Stimulated activated CD4-positive, alpha-beta T cell treated with anti-CD3 and anti-CD28 coated beads, Interleukin-1b, Interleukin-23, amount 100 ng/mL, for 1 hour (primary cell): ENCODE measurements at places on chromosomes 2 and 18.

DNA sequence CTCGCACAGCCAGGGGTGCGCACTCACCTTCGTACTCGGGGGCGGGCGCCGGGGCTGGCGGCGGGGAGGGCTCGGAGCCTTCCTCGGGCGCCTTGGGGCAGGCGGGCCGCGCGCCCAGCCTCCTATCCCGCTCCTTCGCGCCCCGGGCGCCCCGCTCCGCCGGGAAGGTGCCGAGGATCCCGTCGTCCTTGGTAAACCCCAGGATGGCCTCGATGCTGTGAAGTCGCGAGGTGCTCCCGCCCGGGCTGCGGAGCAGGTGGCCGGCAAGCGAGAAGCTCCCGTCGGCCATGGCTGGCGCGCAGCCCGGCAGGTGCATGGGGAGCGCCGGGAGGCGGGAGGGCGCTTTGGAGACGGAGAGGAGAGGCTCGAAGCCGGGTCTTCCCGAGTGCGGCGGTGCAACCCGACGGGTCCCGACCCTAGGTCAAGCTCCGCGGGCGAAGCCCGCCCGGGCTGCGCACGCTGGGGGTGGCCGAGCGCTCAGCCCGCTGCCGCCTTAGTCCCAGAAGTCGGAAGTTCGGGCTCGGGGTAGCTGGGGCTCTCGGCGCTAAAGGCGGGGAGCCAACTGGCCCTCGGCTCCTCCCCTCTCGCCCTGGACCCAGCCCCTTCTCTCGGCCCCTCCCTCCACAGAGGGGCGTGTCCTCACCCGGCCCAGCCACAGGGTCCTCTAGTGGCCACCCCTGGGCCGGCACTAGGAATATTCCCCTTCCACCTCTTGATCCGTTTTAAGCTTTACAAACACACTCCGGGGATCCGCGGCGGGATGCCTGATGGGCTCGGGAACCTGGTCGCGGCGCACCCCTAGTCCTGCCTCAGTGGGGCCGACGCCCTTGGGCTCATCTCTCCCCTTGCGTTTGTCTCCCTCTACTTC is at the start of gene RAX:
Gene RAX, minus strand, starts transcription at position 564 of the 868 bp plus-strand sequence. Its CDS starts 248 bp downstream, at position 316.
- DNase-seq = no peak

DNA sequence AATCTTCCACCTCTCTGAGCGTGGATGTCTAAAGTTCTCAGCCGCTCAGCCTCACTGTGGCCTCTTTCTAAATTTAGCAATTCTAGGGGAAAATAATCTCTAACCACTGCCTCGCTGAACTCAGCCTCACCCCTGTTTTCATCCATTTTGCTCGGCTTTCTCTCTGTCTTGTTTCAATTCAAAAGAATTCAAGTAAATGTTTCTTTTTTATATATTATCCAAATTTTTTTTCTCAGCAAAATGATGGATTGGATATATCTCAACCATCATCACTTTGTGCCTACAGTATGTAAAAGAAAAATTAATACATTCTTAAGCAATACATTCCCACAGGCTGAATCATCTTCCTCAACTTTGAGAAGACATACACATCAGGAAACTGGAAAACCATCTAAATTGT is 24.0 kb upstream of the GALNT5 start:
- no peak for DNase-seq

DNA sequence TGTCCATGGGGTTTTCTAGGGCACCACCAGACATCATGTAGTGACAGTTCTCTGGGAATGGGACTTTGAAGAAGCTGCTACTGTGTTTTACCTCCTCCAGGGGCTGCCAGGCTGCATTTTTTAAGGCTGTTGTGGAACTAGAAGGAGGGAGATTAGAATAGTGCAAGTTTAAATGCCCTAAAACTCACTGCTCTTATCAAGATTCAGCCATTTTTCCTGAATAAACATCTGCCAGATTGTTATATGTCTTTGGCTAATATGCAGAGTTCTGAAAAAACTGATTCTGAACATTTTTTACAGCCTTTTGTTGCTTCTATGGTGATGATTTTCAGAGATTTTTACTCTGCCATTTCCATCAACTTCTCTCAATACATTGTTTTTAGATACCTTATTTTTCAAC is 8.6 kb upstream of the EPB41L5 start:
- no peak for DNase-seq

GRCh38 chr2:38665854-38666555 is at the start of gene GALM:
TSS of gene GALM (plus strand) at chr2:38666114. CDS start at chr2:38666162, 48 bp downstream.
- DNase-seq = no peak

DNA sequence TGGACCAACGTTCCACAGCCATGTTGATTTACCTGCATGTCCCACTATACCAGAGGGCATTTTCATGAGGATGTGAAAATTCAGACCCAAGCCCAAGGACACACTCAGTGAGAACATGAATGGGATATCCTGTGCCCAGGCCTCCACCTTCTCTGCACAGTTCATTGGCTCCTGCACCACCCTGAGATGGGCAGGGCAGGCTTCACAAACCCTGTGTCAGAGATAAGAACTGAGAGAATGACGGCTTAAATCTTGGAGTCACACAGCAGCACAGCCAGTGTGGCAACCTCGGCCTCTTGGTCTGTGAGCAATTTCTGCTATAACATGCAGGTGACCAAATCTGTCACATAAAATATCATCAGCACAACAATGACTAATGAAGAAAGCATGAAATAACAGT is 71.9 kb downstream of the UXS1 start:
- DNase-seq = no peak

DNA sequence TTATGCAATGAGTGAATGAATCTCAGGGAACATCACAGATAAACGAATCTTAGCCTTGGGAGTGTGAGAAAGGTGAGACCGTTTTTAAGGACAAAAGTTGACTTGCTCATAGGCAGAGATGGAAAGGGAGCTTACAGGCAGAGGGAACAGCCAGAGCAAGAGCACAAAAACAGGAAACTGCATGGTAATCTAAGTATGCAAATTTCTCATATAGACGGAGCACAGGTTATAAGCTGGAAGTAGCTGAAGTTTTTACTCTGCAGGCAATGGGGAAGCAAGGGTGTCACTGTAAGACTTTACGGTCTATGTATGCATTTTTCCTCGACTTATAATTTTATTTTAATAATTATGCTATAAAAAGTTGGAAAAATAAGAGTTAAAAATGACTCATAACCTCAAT is 44.8 kb upstream of the STRN start:
- DNase-seq = no peak

DNA sequence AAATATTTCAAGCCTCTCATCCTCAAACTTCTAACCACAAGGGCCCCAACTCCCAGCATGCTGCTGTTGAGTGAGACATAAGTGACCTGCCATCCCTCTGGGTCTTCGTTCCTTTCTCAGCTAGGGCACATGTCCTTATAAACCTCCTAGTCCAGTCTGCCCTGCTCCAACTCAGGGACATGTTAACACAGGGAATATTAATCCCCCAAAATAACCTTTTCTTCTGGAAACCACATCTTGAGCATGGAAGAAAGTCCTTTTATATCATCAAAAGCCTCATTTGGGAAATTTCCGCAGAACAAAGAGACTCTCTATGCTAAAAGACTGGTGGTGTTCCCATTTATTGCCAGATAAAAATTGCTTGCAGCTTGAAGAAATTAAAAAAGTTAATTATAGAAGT is 14.4 kb downstream of the TNP1 start:
- DNase-seq = no peak

- DNase-seq = no peak
These were observed 821.2 kb upstream of the ID2 start for GRCh38 chr2:7860693-7861092.

DNA sequence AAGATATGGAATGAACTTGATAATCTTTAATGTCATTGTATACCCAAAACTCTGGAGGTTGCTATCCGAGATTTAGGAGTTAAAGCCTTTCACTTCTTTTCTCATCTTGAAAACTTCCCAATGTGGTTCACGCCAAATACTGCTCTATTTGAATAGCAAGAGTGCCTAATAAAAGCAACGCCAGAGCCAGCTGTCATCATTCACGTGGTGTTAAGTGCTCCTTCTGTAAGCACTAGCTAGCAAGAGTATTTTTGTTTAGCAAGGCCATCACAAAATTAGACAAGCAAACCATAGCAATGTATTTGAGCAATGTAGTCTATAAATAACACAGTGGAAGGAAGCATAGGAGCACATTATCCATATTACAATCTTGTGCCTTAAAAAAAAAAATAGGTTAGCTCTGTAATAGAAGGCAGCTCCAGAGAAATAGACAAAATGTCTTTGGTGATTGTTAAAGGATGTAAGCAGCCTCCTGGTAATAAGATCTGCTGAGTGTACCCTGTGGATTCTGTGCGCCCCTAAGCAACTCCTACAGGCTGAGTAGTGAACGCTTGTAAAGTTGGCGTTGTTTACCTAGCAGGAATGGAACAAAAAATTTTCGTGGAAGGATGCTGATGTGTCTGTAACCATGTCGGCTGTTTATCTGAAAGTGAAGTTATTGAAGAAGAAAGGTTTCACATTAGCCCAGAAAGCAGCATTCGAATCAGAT is 518.0 kb downstream of the CNTNAP5 start:
- no peak for DNase-seq

DNA sequence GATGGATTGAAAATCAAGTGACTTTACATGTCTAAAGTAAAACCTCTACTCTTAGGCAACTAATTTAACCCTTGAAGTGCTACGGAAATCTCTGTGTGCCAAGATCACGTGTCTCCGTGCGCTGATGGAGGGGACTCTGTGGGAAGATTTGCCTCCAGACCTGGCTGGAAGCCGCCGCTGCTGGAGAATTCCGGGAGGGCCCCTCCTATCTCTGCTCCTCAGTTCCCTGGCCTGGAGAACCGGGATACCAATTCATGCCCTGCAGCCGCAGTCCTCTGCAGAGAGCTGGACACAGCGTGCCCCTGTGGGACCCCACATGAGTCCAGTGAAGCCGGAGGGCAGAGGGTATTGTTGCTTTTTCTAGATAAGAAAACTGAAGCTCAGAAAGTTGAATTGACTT is 126.9 kb upstream of the PXDN start:
- no peak for DNase-seq

- DNase-seq = no peak
These were observed 164.7 kb upstream of the FAM98A start for GRCh38 chr2:33763671-33764310.

DNA sequence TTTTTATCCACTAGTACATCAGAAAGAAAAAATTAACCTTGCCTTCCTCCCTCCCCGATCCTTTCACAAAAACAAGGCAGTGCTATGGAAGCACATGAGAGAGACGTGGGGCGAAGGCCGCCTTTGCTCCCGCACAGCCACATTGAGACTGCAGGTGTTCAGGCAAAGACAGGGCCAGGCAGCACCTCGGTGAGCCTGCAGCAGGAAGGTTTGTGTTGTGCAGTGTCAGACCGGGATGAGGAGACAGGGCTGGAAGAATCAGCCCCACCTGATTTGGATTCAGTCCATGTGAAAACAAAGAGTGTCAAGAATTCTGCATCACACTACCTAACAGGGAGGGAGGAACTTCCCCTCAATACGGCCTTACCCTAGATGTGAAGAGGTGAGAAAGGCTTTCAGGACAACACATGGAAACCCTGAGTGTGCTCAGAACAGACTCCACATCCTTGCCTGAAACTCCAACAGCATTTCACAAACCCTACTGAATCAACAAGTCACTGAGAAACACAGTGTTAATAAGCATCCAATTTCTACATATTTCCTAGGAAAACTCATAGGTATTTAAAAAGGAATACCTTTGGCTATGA is 59.6 kb downstream of the HDAC4 start:
- no peak for DNase-seq

- DNase-seq = no peak
These were observed 24.1 kb upstream of the NFATC1 start for GRCh38 chr18:79371561-79372121.

DNA sequence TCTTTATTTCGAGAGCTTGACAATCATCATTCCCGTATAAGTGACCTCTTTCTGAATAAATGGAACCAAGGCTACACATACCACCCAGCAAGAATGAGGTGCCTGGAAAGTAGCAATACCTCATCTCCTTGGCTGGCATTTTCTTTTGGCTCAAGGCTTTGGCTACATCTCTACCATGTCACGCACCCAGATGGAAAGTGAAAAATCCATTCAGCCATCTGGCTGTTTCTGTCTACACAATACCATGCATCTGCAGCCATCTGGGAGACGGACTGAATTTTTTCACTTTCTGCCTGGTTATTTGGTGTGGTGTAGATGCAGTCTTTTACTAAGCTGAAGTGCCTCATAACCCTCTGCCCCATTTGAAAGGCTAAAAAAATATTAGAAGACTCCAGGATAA is 566.9 kb downstream of the BCL11A start:
- DNase-seq = no peak

GRCh38 chr2:63668466-63668865 is 79.7 kb downstream of the MDH1 start:
- DNase-seq = no peak

DNA sequence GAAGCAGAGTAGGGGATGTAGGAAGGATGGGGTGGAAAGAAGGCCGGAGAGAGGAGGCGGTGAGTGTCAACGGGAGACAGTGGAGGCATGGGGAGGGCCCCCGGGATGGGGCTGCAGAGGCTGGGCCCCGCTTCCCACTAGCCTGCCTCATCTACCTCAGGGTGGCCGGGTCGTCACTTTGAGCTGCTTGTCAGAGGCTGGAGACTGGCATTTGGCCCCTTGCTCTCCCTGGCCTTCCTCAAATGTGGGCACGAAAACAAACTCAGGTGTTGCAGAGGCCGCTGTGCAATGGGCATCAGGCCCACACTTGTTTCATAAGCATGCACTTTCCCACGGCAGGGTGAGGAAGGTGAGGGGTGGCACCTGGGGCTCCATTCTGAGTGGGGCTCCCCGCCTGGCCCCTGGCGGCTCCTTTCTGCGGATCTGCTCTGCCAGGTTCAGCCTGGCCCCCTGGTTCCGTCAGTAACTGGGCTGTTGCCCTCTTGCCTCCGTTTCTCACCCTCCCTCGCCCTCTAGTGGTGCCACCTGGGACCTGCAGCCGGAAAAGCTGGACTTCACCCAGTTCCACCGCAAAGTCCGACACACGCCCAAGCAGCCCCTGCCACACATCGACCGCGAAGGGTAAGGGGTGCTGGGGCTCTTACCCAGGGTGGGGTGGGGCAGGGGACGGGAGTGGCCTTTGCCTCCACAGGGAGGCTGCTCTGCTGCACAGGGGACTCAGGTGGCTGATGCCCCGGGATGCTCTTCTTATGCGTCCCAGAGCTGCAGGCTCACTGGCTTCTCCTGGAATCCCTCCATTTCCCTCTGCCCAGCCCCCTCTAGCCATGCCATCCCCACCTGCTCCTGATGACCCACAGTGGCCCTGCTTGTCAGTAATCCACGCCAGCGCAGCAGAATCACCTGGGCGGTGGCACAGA is 125.4 kb downstream of the CTIF start:
- peak; percentile 16 for DNase-seq

- DNase-seq = no peak
These were observed 5.3 kb downstream of the SLC4A3 start for GRCh38 chr2:219632760-219633105.

GRCh38 chr2:80059447-80059846 is 245.1 kb downstream of the LRRTM1 start:
- no peak for DNase-seq

DNA sequence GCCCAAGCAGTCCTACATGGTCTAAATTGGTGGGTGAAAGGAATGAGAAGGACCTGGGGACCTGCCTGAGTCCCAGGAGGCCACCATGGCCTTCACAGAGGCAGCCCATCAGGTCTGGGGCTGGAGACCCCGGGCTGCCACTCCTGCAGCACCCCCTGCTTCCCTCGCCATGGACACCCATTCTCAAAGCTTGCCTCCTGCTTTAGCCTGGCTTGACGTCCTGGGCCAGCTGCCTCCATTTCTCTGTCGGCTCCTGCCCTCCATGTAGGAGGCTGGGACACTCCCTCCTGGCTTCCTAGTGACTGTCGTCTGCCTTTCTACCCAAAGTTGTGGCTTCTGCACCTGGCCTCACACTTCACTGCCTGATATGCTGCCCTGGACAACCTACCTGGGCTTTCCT is 198.6 kb downstream of the FAM210A start:
- no peak for DNase-seq
